ENCODE measurements at places on chromosomes 1 and 21.
A peak's percentile ranks its signal among the peaks of the same experiment; 100 is the strongest.

DNA sequence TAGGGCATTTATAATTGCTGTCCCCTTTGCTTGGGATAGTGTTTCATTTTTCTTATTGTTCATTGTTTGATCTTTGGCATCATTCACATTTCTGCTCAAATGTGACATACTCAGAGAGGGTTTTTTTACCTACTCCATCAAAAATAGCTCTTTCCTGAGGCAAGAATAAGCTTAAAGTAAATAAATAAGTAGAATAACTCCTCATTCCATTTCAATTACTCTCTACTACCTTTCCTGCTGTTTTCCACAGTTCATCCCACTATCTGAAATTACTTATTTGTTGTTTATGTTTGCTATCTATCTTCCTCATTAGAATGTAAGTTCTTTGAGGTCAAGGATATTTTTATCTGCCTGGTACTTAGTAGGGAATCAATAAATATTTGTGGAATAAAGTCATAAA lies 119.9 kb downstream of the LRRC40 start:
- no peak for DNase-seq

- no peak for DNase-seq
These were observed 3.9 kb downstream of the CNTN2 start for GRCh38 chr1:205046870-205047269.

DNA sequence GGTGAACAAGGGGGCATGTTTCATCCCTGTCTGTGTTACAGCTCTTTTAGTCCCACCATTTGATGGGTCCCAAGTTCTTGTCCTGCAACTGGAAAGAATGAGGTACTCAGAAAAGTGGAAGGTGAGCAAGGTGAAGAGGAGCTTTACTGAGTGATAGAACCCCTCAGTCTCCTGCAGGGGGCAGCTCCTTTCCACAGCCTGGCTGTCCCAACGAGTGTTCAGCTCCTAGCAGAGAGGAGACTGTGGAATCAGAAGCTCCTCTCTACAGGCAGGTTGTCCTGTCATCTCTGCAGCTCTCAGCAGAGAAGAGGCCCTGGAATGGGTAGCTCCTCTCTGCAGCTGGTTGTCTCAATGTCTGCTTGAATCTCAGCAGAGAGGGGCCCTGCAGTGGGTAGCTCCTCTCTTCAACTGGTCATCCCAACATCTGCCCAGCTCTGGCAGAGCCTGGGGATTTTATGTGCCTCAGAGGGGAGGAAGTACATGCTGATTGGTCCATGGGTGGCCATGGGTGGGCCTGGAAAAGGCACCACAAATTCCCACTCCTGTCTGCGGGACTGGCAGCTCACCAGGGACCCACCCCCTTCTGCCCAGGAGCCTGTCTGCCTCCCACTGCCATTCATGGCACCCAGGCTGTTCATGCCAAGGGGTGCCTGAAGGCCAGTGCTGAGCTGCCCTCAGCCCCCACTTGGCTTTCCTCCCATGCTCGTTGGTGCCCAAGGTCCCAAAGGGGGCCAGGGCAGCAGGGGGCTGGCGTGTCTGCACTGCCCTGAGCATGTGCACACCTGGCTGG lies 25.7 kb downstream of the LDLRAD1 start:
- no peak for DNase-seq

DNA sequence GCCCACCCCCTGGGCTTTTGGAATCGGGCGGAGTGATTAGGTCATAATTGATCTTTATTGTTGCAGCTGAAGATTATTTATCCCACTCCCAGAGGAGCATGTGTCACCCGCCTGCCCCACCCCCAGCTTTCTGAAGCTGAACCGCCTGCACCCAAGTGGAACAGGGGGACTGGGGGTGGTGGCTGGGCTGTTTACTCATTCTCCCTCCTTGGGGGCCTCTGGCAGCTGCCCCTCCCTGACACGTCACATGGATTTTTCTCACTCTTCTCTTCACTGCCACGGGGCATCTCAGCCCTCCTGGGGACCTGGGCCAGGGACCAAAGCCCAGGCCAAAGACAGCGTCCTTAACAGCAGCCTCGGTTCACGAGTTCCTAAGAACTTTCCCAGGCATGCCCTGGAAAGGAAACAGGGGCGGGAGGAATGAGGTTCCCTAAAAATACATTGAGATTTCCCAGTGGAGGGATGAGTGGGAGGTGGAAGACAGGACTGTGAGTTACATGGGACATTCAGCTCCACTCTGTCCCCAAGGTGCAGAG lies 31.6 kb upstream of the SOX13 start:
- DNase-seq, result no peak

- no peak for DNase-seq
These were observed 36.8 kb upstream of the SCAF4 start for GRCh38 chr21:31768710-31769109.

- no peak for DNase-seq
These were observed 39.1 kb upstream of the IGSF5 start for GRCh38 chr21:39705849-39706248.

GRCh38 chr1:78691995-78692747 lies 42.5 kb downstream of the IFI44 start:
- no peak for DNase-seq

- DNase-seq, result no peak
These were observed 6.0 kb upstream of the H6PD start for GRCh38 chr1:9228609-9229008.

GRCh38 chr1:203214871-203215270 lies 14.6 kb downstream of the CHIT1 start:
- DNase-seq, result no peak

GRCh38 chr1:145901312-145902021 lies 8.4 kb downstream of the ITGA10 start:
- no peak for DNase-seq

DNA sequence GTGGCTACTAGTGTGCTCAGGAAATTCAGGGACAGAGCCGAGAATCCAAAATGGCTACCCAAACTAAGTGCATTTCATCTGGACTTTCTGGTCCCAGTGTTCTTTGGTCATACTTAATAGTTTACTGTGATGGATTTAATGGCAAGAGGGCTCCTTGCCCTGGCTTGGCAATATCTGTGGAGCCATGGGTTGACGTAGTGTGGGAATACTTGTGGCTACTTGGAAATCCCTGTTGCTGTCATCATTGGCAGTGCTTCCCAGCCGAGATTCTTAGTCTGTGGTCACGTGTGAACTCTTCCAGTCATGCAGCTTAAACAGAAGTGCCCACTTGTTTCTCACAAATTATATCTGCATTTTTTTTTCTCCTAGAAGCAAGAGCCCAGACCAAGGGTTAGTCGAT lies 198.9 kb downstream of the HS2ST1 start:
- DNase-seq, result no peak

DNA sequence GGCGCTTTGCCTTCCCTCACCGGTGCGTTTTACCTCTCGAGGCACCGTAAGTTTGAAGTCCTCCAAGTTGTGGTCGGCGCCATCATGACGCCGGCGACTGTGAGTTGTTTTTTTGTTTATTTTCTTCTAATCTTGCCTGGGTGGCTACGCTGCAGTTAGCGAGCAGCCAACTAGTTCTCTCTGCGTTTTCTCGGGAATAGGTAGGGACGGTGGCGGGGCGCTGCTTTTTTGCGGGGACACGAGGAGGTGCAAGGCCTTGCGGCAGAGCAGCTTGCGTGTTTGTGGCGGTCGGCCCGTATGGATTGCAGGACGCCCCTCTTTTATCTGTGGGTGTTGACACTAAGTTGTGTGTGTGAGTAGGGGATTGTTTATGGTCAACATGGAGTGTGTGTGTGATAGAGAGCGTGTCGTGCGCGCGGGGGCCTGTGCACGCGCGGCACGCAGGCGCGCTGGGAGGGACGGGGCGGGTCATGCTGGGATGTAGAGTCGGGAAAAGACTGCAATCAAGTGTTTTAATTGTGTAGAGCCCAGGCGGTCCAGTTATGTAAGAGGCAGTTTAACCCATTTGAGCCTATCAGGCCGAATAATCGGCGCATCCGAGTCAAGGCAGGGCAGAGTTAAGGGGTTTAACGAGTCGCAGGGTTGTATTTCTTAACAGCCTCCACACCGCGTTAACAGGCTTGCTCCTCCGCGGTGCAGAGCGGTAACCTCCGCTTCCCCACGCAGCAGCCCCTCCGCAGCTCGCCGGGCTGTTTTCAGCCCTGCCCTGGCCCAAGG lies 1.2 kb upstream of the NEGR1 start:
- peak; percentile 68 for DNase-seq

- no peak for DNase-seq
These were observed 172.3 kb downstream of the SIPA1L2 start for GRCh38 chr1:232457595-232457994.

GRCh38 chr1:202966006-202966898 lies 805 bp downstream of the CYB5R1 start:
- DNase-seq, result peak; percentile 45

DNA sequence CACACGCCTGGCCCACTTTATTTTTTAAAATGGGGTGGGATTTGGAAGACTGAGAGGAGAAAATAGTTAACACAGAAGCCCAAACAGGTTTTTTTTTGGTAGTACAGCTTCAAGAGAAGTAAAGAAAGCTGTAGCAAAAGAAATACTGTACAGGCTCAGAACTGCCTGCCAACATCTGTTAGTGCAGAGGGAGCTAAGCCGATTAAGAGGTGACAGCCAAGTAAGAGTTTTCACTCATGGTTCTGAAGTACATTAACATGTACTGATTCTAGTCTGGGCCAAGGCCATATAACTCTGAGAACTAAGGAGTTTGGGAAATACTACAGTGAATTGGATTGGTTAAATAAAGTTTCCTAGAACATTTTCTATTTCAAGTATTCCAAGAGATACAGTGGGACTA lies 51.6 kb downstream of the EIF2B3 start:
- DNase-seq, result no peak

DNA sequence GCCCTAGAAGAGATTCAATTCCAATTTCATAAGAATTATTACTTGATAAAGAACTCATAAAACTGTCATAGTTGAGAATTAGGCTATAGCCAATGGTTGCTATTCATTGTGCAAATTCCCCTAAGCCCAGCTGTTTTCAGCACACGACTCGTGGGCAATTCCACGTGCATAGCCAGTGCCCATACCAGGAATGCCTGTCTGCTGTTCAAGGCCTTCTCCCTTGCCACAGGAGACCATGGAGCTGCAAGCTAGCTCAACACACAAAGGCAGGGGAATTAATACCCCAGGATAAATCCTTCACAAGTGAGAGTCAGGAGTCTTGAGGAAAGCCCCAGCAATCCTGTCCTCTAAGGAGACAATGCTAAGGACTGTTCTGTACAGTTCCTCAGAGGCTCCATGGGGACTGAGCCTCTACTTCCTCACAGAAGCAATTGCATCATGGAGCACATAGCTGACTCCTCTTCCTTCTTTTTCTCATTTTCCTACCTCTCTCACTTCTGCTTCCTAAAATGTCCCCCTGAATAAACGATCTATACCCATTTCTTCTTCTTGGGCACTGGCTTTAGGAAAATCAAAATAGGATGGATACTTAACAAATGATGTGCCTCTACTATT lies 19.1 kb upstream of the CHRM3 start:
- DNase-seq, result no peak

DNA sequence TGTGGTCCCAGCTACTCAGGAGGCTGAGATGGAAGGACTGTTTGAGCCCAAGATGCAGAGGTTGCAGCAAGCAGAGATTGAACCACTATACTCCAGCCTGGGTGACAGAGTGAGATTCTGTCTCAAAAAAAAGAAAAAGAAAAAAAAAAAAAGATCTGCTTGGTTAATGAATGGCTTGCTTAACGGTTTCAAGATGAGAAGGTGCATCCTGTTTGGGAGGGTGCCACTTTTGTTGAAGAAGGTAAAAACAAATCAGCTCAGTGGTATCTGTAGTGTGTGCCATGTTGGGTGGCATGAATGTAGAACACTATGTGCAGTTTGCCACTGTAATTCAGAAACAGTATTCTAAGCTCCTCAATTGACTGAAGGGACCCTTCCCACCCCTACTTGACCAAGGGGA lies 94.9 kb upstream of the ETV3 start:
- DNase-seq, result no peak

Data from colonic mucosa (tissue), 4 donors.